ENCODE measurements at places on chromosomes 2 and 18.
A peak's percentile ranks its signal among the peaks of the same experiment; 100 is the strongest.

DNA sequence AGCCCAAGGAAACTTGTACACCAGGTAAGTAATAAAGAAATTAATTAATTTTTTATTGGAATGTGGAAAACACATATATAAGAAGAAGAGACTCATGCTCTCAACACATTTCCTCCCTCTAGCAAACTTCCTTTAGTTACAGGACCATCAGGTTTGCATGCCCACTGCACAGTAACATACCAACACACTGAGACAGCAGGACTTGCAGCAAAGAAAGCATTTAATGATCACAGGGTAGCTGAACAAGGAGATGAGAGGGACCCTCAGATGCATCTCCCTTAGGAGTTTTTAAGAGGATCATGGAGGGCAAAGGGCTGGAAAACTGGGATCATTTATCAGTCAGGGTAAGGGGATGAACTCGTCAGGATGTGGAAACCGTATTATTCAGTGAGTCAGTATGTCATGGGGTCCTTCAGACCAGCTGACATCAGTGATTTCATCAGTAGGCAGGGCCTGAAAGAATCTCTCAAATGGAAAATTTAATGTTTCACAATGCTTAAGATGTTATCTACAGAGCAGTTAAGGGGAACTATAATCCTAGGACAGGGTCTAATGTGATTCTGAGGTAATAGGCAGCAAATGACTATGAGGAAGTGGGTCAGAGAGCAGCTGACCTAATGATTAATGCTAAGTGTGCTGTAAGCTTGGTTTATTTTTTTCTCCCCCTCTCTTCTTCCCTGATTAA, 193.8 kb upstream of the RND3 start:
- DNase-seq, result no peak

DNA sequence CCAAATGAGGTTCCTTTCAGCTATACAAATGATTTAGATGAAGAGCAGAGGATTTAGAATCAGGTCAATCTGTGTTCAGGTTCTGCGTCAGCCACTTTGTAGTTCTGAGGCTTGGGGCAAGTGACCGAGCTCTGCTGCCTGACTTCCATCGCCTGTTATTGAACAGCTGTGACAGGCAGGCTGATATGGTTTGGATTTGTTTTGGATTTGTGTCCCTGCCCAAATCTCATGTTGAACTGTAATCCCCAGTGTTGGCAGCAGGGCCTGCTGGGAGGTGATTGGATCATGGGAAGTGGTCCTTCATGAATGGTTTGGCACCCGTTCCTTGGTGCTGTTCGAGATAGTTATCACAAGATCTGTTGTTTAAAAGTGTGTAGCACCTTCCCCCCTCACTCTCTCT, 18.6 kb downstream of the TYMS start:
- no peak for DNase-seq

GRCh38 chr2:102486941-102487702, 14.1 kb downstream of the SLC9A4 start:
- no peak for DNase-seq

DNA sequence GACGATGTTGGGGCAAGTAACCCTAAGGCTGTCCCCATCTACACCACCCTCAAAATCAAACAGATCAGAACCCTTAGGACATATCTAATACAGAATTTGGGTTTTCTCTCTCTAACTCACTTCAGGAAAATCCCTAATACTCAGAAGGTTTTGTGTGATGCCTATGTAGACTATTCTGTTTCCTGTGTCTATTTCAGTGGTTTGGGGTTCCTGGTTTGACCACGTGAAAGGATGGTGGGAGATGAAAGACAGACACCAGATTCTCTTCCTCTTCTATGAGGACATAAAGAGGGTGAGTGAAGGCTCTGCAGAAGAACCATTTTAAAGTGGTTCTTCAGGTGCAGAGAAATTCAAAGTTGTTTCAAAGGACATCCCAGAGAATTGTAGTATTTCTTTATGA, 16.3 kb downstream of the SULT1C2 start:
- DNase-seq, result no peak

DNA sequence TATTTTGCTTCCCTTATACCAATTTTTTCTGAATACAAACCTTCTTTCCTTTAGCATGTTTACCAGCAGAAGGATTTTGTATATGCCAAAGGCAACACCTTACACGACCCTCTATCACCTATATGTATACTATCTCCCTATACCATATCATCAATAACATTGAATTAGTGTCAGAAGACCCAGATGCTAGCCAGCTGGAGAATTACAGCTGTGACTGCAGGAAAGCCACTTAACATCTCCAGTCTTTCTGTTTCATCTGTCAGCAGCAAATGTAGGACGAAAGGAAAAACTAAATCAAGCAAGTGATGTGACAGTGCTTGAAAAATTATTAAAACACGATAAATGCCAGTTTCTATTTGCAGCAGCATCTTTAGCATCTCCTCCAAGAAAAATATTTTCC, 193.7 kb downstream of the STK39 start:
- DNase-seq, result no peak

GRCh38 chr2:105055613-105056012, 17.7 kb downstream of the MRPS9 start:
- no peak for DNase-seq

GRCh38 chr18:79624356-79625170, 55.0 kb upstream of the CTDP1 start:
- DNase-seq, result no peak

DNA sequence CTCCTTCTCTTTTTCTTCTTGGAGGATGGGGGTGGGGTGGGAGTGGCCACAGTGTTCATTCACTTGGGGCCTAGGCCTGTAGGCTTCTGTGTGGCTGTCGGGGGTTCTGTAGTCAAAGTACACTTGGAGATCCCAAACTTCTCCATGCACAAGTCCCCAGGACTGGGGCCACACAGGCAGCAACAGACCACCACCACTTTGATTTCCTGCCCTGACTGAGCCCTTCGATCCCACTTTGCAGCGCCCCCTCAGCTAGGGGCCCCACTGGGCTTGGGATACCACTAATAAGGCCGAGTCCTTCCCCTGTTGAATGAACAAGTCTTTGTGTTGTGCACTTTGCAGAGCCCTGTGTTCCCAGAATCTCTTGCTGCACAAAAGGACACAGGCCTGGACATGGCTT, 5.5 kb upstream of the TEX51 start:
- no peak for DNase-seq

- no peak for DNase-seq
Measured at GRCh38 chr18:11276678-11277077, 127.3 kb upstream of the PIEZO2 start.

DNA sequence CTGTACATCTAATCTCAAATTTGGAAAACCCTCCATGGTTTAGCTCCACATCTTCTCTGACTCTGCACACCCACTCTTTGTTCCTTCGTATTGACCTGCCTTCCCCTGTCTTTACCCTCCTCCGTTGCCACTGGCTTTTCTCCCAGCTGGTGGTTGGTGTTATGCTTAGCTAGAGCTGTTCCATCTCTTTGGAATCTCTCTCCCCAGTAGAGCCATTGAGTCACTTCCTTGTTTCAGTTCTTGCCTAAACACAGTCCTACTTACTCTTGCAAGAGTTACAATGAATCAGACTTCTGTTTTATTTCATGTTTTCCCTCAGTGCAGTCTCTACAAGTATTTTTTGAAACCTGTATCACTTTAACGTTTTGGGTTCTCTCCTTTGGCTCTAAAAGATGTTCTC, 263.9 kb downstream of the LTBP1 start:
- no peak for DNase-seq

DNA sequence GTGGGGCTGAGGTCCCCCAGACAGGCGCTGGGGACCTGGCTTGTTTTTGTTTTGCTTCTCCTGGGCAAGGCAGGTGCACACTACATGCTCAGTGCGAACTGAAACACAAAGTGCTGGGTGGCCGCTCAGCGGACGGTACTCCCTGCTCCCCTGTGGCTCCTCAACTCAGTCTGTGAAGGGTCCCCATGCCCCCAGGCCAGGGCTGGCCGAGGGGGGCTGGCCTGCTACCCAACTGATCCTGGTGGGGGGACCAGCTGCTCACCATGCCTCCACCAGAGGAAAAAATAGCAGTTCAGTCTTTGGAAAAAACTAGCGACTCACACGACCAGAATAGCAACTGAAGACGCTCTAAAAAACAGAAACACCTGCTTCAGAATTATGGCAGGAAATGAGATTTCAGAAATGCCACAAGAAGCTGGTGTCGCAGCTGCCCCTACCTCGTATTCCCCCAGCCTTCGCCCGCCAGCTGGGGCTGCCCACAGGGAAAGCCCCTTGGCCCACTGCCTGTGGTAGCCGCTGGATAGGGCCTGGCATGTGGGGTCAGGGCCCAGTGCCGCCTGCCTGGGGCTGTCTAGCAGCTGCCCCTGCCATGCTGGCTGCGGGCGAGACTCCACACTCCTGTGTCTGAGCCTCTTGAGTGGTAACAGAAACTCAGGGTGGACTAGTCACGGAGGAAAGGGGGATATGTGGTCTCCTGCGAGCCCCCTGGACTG, 43.7 kb downstream of the MEX3C start:
- DNase-seq, result no peak

GRCh38 chr2:219689676-219690628, 62.5 kb downstream of the SLC4A3 start:
- peak; percentile 44 for DNase-seq

GRCh38 chr18:57929922-57930321, 114.1 kb upstream of the NEDD4L start:
- DNase-seq, result no peak

- no peak for DNase-seq
Measured at GRCh38 chr2:77939370-77939769, 417.2 kb upstream of the LRRTM4 start.

DNA sequence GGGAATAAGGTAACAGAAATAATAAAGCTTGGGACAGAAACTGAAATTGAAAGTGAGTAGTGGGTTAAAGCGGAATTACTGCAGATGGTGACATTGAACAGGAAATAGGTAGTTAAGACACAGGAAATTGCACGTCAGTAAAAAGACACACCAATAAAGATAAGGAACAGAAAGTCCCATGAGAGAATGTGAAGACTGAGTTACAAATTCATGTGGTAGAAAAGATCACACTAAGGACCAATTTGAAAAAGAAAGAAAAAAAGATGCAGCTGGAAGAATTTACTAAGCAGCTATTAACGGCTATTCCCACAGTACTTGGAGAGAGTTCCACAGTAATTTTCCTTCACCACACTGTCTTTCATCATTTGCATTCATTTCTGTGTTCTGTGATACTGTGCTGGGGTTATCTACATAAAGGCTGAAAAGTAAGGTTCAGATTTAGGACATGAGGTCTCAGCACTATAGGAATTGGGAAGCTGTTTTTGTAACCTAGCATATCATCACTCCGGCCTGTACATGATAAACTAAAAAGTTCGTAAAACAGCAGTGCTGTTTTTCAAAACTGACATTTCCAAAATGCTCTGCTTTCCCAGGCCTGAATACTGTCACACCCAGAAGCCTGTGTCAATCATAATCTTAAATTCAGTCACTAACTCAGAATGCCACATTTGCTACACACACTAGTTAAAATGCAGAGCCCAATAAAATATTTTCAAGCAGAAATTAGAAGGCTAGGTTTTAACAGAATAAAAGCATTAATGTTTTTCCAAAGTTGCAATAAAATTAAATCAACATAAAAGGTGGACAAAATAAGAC, 42.9 kb downstream of the SRBD1 start:
- no peak for DNase-seq

GRCh38 chr2:216289470-216289869, 82.8 kb downstream of the MARCHF4 start:
- DNase-seq, result no peak

- no peak for DNase-seq
Measured at GRCh38 chr2:240569523-240569997, 1.3 kb downstream of the RNPEPL1 start.

GRCh38 chr2:180385601-180386201, 378.6 kb upstream of the CWC22 start:
- no peak for DNase-seq

DNA sequence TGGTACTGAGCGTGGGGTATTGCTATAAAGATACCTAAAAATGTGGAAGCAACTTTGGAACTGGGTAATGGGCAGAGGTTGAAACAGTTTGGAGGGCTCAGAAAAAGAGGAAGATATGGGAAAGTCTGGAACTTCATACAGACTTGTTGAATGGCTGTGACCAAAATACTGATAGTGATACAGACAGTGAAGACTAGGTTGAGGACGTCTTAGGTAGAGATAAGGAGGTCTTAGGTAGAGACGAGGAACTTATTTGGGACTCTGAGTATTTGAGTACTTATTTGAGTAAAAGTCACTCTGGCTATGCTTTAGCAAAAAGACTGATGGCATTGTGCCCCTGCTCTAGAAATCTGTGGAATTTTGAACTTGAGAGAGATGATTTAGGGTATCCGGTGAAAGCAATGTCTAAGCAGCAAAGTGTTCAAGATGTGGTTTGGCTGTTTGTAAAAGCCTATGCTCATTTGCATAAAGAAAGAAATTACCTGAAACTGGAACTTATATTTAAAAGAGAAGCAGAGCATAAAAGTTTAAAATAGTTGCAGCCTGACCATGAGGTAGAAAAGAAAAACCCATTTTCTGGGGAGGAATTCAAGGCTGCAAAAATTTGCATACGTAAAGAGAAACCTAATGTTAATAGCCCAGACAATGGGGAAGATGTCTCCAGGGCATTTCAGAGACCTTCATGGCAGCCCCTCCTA, 219.6 kb downstream of the PDE1A start:
- no peak for DNase-seq

- DNase-seq, result peak; percentile 11
Measured at GRCh38 chr18:60668583-60668982, 296.0 kb upstream of the MC4R start.

DNA sequence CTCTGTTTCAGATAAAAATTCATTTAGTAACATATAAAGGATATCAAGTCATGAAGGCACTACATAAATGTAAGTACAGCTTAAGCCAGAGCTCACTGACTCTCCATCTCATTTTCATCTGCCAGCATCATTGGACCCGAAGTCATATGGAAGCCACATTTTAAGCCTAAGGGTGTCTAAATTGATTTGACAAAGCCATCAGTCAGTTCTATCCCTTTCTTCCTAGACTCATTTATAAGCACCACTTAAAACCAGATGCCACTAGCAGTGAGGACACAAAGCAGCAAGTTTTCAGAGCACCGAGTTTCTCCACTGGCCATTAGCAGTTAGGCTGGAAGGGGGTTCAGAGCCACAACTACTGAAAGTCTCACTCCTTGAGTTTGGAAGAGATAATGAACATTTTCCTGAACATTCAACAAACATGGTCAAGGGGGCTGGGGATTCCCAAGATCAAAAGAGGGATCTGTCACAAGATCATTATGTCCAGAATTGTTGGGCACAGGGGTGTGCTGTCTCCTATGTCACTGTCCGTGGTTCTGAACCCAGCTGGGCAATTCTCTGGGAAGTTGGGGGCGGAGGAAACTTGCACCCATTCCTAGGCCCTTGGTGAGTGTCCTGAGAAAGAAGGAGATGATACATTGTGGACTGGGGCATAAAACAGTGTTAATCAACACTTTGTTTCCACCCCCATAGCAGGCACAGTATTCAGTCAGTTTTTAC, 158.5 kb upstream of the LMAN1 start:
- DNase-seq, result no peak

GRCh38 chr18:28439870-28440269, 262.9 kb upstream of the CDH2 start:
- peak; percentile 2 for DNase-seq

DNA sequence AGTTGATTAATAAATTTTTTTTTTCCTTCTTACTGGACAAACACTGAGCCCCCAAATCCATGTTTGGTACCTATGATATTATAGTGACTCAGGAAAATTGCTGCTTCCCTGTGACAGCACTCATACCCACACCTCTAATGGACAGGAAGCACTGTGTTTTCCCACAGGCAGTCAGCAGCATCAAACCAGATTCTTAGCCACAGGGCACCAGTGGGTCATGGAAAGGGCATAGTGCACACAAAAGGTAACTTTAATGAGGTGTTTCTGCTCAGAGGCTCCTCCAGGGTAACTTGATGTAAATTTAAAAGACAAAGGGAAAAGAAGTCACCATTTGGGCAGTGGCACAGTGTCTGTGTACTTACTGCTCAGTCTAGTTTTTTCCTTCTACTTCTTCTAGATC, 34.1 kb downstream of the SERPINB11 start:
- DNase-seq, result no peak
